Nephron progenitor cell (in vitro differentiated cells): ENCODE measurements at places on chromosomes 7 and 10.

DNA sequence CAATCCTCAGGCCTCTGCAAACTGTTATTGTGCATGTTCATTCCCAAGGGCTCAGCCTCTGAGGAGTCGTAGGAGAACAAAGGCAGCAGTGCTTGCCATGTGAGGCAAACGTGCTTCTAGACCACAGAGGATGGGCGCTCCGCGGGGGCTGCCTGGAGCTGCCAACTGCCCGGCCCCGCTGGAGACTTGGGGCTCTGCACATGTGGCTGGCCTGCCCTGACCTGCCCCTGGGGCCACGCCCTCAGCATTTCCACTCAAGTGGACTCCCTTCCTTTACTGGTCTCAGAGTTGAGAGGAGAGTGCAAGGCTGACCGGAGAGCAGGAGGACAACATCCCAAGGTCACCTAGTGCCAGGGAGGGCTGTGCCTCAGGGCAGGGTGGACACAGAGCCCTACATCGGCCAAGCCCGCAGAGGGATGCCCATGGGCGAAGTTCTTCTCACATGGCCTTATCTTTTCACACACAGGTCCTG lies 222.3 kb upstream of the ZNF32 start:
- no peak for DNase-seq

GRCh38 chr7:68963552-68963951 lies 634.7 kb upstream of the AUTS2 start:
- DNase-seq = no peak

GRCh38 chr10:70905071-70906021 lies 17.0 kb upstream of the PCBD1 start:
- no peak for DNase-seq

DNA sequence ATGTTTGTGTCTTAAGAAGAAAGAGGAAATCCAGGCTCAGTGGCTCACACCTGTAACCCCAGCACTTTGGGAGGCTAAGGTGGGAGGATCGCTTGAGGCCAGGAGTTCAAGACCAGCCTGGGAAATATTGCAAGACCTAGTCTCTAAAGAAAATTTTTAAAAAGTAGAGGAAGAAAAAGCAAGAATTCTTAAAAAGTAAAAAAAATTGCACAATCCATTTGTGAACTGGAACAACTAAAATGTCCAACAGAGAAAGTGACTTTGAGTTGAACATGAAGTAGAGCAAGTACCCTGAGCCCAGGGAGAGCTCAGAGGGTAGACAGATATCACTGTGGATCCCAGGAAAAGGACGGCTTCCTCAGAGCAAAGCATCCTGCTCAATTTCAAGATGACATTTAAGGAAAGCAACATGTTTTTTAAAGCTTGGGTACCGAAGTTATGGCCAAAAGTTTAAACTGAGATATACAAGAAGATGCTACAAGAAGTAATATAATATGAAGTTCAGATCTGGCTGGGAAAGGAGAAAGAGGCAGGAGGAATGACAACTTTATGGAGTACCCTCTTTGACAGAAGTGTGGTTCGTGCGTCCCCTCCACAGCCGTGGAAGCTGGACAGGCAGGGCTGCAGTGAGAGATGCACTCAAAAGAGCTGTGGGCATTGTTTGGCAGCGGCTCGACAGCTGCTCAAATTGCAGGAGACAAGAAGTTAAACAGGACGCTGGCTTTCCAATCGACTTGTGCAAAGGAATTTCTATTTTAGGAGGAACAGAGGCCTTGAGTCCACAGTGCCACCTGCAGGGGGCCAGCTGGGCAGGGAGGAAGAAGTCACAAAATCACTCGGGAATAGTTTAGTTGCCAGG lies 201.3 kb downstream of the JCAD start:
- peak; percentile 43 for DNase-seq

- DNase-seq = no peak
Observed at GRCh38 chr10:127834221-127834620, 58.5 kb downstream of the CLRN3 start.

DNA sequence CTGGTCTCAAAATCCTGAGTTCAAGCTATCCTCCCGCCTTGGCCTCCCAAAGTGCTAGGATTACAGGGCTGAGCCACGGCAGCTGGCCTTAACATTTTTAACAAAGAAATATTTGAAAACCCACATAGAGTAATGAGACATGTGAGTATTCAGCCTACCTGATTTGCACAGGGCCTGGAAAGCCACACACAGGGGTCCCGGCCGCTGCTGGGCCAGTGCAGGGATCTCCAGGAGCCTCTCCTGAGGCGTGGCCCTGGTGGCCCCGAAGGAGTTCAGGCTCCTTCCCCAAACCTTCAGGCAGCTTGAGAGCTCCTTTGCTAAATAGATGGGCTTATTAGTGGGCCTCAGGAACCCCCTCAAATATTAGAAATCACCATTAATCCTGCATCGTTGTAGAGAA lies 18.7 kb downstream of the CNPY1 start:
- DNase-seq = no peak

DNA sequence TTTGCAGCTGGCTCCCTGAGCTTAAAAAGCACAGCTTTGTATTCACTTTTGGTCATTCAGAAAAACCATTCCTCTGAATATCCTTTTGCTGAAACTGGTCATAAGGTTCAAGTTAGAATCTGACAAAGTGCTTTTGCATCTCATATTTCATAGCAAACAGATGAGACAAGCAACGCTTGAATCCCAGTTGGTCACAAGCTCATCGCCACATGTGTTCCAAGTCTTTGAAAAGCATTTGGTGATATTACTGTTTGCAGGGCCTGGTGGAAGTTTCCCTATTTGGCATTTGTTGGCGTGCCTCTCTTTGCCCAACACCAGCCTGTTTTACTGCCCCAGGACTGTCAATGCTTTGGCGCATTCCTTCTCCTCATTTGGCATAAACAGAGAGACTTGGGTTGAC lies 10.3 kb downstream of the TACC2 start:
- DNase-seq = no peak

GRCh38 chr10:68871731-68872342 lies 29.3 kb upstream of the DDX50 start:
- DNase-seq = no peak

DNA sequence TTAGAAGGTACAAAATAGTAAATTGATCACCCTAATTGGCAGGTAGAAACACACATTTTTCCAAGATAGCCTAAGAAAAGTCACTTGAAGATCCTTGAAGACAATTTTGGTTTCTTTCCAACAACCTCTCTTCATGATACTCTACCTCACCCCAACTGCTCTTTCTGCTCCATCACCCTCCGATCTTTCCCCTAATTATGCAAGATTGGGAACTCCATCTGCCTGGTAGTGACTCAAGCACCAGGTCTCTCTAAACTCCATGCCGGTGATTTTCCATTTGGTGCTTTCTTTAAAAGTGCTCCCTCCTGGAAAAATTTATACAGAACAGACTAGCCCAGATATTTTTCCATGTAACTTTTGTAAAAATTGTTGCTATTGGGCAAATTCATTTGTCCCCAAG lies 1.1 kb upstream of the AKR1B1 start:
- DNase-seq = no peak

- no peak for DNase-seq
Observed at GRCh38 chr10:53899463-53900160, 901.4 kb downstream of the PCDH15 start.

DNA sequence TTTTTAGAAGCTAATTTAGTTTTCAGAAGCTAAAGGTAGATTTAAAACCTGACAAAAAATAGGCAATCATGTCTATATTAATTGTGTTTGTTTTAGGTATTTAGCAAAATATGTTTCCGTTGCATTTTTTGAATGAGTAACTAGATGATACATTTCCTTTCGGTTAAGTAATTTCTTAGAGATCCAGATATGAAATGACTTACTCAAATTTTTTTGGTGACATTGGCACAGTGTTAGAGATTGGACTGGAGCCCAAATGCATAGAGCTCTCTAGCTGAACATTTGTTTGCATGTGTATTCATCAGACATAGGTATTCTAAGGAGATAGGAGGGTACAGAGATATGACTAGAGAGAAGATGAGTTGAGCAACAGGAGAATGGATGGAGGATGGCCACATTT lies 1.9 kb downstream of the BUB3 start:
- no peak for DNase-seq

DNA sequence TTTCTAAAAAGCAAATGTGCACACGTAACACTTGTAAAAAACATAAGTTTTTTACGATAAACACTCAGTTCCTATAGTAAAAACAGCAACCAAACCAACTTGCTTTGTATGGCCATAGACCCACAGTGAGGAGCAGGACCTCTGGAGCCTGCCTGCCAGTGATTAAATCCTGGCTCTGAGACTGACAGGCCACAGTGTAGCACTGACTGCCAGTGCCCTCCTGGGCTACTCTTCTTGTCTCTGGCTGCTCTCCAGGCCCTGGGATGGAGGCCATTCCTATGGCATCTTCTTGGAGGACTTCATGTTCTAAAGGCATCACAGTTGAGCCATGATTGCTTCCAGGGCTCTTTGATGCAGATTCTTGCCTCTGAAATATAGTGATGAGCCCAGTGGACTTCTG lies 22.7 kb upstream of the TMEM254 start:
- no peak for DNase-seq

DNA sequence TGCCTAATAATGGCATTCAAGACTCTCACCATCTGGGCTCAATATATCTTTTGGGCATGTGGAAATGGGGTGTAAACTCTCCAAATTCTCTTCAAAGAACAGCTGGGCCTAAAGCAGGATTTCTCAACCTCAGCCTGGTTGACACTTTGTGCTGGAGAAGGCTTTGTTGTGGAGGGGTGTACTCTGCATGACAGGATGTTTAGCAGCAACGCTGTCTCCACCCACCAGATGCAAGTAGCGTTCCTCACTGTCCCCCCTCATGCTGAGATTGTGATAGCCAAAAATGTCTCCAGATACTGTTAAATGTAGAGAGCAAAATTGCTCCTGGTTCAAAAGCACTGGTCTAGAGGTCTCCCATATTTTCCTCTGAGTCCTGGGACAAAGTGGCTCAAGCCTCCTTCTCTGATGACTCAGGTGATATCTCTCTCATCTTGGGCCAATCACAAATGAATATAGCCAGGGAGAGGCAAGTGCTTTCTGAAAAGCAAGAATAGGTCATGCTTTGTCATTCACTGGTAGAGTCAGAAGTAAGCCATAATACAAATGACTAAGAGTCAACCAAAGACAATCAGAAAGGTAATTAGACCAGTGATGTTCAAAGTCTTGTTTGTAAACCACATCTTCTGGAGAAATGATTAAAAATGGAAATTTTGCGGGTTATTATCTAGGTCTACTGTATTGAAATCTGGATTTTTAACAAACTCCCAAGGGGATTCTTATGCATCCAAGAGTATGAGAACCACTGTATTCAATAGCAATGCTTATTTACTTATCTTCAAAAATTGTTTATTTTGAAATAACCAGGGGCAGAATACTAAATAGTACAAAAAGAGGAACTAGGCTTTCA lies 330.8 kb downstream of the PTEN start:
- DNase-seq = no peak

DNA sequence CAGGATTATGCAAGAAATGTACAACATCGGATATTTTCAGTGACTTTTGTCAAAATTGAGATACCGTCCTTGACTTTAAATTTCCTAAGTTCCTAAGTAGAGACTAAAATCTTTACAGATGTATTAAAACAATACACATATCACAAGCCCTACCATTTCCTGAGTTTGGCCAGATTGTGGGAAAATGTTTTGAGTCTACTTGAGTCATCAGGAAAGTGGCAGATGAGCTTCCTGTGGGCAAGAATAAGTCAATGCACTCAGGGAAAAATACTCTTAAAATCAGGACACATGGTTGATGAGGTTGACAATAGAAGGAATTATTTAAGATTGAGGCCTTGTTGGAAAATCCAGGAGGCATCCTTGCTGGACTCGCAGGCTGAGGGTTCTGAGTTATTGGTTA lies 162.5 kb downstream of the SNX10 start:
- DNase-seq = no peak
